Naive thymus-derived CD4-positive, alpha-beta T cell (primary cell): ENCODE measurements at places on chromosomes 7 and 10. TPM values are rescaled to one million over a fixed set of nuclear protein-coding genes. Genes with fewer than 3 reads are reported as not detected.

The FAM237B gene
- not detected for total RNA-seq

The NKX2-3 gene
- total RNA-seq: not detected in 2 replicates

The ANKRD7 gene
- not detected for total RNA-seq

DNA sequence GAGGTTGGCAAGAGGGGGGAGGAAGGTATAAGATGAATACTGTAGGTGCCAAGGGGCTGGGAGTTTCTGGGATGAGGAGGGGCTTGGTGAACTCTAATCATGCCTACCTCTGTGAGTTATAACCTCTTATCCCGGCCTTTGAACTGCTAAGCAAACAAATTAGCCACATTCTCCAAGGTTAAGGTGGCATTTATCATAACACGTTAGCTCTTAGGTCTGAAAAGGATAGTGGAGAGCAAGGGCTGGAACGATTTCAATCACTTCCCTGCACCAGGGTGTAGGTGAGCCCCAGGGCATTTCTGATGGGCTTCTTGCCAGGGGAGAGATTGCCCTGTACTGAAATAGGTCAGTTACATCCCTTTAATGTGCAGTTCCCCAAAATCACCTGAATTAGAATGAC is 28.6 kb upstream of the DMBT1 start:
- DNase-seq: no peak
- H3K27me3 ChIP-seq: no peaks in the 10 kb centered on the region
- no peaks in the 10 kb centered on the region for H3K36me3 ChIP-seq
- H3K4me3 ChIP-seq: no peak overlapping the region
- no peak overlapping the region for H3K27ac ChIP-seq

DNA sequence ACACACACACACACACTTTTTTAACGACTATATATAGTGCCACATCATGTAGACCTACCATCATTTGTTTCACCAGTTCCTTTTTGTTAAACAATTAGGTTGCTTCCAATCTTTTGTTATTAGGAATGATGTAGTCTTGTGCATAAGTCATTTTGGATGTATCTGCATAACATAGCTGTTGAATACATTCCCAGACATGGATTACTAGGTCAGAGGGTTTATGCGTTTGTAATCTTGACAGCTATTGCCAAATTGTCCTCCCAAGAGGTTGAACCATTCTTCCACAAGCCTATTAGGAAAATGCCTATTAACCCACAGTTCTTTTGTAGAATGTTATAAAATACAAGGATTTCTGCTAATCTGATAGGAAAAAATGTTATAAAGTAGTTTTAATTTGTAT is 87.3 kb downstream of the PALS2 start:
- no peak overlapping the region for H3K4me3 ChIP-seq
- DNase-seq: no peak
- H3K4me1 ChIP-seq: no peaks in the 10 kb centered on the region
- no peaks in the 10 kb centered on the region for H3K27me3 ChIP-seq
- H3K36me3 ChIP-seq: no peaks in the 10 kb centered on the region

The MYL7 gene
- not detected in 2 replicates for total RNA-seq

DNA sequence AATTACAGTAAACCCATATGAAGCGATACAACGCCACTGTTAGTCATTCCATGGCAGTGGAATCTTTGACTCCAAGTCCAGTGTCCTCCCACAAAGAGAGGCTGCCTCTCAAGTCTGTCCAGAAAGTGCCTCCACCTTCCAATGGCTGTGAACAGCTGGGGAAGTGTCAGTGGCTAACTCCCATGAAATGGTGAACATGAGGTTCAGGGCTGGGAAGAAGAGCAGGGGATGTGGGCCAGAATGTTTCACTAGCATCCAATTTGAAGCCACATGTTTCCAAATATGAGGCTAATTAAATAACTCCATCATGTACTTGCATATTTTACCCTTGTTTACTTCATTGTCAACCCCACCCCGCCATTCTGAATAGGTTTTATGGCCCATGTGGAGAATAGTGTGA is 53.1 kb upstream of the CHST15 start:
- no peaks in the 10 kb centered on the region for H3K27me3 ChIP-seq
- H3K4me3 ChIP-seq: no peak overlapping the region
- no peak overlapping the region for H3K27ac ChIP-seq
- no peaks in the 10 kb centered on the region for H3K4me1 ChIP-seq

- H3K36me3 ChIP-seq: no peaks in the 10 kb centered on the region
- peaks cover 4% of the 10 kb centered on the region for H3K4me1 ChIP-seq
- no peak for DNase-seq
- H3K4me3 ChIP-seq: no peak overlapping the region
- H3K27me3 ChIP-seq: no peaks in the 10 kb centered on the region
These were observed 66.5 kb downstream of the VWA2 start for GRCh38 chr10:114305521-114305925.

The TMEM130 gene
- total RNA-seq: not detected

DNA sequence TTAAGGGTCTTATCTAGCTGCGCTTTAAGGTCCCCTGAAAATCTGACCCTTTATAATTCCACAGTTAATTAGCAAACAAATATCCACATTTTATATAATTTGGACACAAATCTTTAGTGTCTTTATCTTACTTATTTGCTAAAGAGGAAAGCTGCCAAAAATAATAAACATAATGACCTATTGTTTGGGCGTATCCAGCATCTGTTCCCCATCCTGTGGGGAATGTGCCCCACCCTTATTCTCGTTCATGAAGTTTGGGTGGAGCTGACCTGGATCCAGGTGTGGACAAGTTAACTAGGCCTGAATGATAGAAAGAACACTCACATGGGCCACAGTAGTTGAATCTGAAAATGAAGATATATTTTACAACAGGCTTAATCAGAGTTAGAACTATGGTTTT is 218.3 kb downstream of the CRPPA start:
- no peaks in the 10 kb centered on the region for H3K36me3 ChIP-seq
- no peaks in the 10 kb centered on the region for H3K4me1 ChIP-seq
- DNase-seq: no peak
- H3K27ac ChIP-seq: no peak overlapping the region

- no peak for DNase-seq
- H3K36me3 ChIP-seq: no peaks in the 10 kb centered on the region
- no peak overlapping the region for H3K4me3 ChIP-seq
These were observed 476.1 kb downstream of the SH2D4B start for GRCh38 chr10:81013771-81014170.

GRCh38 chr7:100544386-100544785 is 5.4 kb downstream of the AGFG2 start:
- no peak for DNase-seq
- peaks cover 8% of the 10 kb centered on the region for H3K36me3 ChIP-seq
- H3K4me3 ChIP-seq: no peak overlapping the region

- H3K4me3 ChIP-seq: no peak overlapping the region
- no peak overlapping the region for H3K27ac ChIP-seq
- H3K36me3 ChIP-seq: no peaks in the 10 kb centered on the region
- DNase-seq: no peak
These were observed 178.6 kb downstream of the ZNF438 start for GRCh38 chr10:30853066-30853465.

DNA sequence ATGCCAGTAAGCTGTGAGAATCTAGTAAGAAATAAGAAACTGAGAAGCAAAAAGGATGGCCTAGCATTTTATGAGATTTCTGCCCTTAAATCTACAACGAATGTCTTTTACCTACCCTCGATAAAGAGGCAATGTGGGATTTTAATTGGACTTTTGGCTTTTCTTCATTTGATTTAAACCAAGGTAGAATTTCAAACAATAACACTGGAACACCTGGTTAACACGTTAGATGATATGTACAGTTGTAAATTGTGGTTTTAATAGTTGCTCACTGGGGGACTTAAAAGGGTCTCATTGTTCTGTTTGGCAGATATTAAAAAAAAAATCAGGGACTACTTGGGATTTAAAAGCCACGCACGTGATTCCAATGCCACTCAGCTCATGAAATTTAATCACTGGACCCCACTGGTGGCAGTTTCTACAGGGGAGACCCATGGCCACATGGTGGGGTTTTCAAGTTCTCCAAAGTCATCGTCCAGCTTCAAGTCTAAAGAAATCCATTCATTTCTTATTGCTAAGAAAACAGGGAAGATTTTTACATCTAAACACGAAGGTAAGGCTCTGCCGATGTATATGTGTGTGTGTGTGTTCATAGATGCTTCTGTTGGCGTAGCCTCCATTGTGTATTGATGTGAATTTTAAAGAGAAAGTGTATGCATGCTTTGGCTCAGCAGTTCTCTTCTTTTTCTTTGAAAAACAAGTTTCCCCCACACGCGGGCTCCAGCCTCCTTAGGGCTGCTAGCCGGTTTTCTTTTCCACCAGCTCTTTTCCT is 588.6 kb upstream of the MKI67 start:
- no peak overlapping the region for H3K27ac ChIP-seq
- H3K27me3 ChIP-seq: no peaks in the 10 kb centered on the region
- H3K36me3 ChIP-seq: no peaks in the 10 kb centered on the region
- DNase-seq: no peak
- H3K4me3 ChIP-seq: no peak overlapping the region
- H3K4me1 ChIP-seq: no peaks in the 10 kb centered on the region

DNA sequence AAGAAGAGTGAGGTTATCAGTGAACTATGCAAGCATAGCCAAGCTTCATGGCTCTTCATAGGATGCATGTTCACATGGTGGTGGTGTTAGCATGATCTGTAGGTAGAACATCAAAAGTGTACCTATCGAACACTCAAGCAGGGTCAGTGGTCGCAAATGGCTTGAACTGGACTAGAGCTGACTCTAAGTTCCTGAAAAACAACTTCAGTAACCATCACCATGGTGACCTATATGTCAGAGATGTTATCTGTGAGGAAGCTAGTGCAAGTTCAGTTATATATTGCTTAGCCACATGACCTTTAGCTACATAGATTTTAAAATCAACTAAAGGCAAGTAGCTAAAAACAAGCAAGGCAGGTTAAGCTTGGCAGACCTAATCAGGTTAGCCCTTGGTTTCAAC is 163.1 kb upstream of the AGR3 start:
- H3K4me3 ChIP-seq: no peak overlapping the region
- H3K27ac ChIP-seq: no peak overlapping the region

- H3K4me3 ChIP-seq: no peak overlapping the region
- no peak overlapping the region for H3K27ac ChIP-seq
- H3K27me3 ChIP-seq: no peaks in the 10 kb centered on the region
- no peaks in the 10 kb centered on the region for H3K36me3 ChIP-seq
These were observed 19.6 kb downstream of the PLCE1 start for GRCh38 chr10:94013331-94013760.

DNA sequence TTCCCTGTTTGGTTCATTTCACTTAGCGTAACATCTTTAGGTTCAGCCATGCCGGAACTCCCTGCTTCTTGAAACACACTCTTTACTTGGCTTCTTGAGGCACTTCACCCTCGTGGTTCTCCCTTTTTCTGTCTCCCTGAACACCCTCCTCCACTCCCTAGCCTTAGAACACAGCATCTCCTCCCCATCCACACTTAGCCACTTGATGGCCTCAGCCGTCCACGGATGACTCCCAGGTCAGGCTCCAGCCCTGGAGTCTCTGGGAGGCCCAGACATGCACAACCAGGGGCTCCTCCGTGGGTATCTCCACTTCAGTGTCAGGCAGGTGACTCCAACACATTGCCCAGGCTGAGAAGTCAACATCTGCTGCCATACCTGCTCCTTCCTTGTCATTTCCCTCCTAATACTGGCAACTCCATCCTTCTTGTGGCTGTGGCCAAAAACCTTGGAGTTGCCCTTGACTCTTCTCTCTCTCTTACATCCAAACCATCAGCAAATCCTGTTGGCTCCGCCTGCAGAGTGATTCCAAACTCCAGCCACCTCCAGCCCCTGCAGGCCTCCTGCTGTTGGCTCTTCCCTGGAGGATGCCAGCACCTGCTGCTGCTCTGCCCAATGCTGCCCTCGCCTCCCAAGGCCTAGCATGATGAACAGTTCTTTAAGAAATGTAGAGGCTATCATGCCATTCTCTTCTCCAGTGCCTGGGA is 8.4 kb upstream of the INMT start:
- H3K27ac ChIP-seq: no peak overlapping the region
- H3K4me1 ChIP-seq: peaks cover 22% of the 10 kb centered on the region
- no peak for DNase-seq
- H3K4me3 ChIP-seq: no peak overlapping the region
- no peaks in the 10 kb centered on the region for H3K36me3 ChIP-seq

DNA sequence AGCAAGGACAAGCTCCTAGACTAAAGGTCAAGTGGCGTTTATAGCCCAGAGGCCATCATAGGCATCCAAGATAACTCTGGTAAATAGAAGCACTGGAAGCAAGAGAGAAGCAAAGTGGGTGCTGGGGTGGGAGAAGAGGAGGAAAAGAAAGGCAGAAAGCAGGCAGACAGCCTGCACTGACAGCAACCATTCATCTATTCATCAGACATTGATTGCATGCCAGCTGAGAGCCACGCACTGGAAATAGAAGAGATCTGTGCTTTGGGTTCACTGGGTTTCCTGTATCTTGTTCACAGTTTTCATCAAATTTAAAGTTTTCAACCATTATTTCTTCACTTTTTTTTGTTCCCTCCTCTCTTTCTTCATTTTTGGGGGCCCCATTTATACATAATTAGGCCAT is 4.7 kb upstream of the SLIT1 start:
- peaks cover 2% of the 10 kb centered on the region for H3K27me3 ChIP-seq
- H3K4me3 ChIP-seq: no peak overlapping the region
- H3K4me1 ChIP-seq: peaks cover under 1% of the 10 kb centered on the region
